Esophagus muscularis mucosa (tissue), 4 donors: ENCODE measurements at places on chromosomes 13 and 19. TPM values are rescaled to one million over a fixed set of nuclear protein-coding genes. Genes with fewer than 3 reads are reported as not detected.
A peak's percentile ranks its signal among the peaks of the same experiment; 100 is the strongest.

GRCh38 chr13:44778761-44779484 lies 202.8 kb upstream of the TSC22D1 start:
- H3K27ac ChIP-seq = no peak overlapping the region
- no peaks in the 10 kb centered on the region for H3K36me3 ChIP-seq
- H3K4me3 ChIP-seq = no peak overlapping the region
- DNase-seq = no peak
- H3K27me3 ChIP-seq = no peaks in the 10 kb centered on the region
- no peaks in the 10 kb centered on the region for H3K4me1 ChIP-seq

- H3K27me3 ChIP-seq = no peaks in the 10 kb centered on the region
- H3K27ac ChIP-seq = no peak overlapping the region
- no peak for DNase-seq
- H3K36me3 ChIP-seq = no peaks in the 10 kb centered on the region
- H3K4me1 ChIP-seq = no peaks in the 10 kb centered on the region
- no peak overlapping the region for H3K4me3 ChIP-seq
Measured at GRCh38 chr19:35353635-35354034, 4.6 kb upstream of the FFAR3 start.

TEX29 gene
- 0.99 TPM for total RNA-seq

OR4F17 gene
- not detected for total RNA-seq

- peaks cover 43% of the 10 kb centered on the region for H3K36me3 ChIP-seq
- H3K27me3 ChIP-seq = no peaks in the 10 kb centered on the region
- no peak for DNase-seq
- H3K4me1 ChIP-seq = peaks cover 29% of the 10 kb centered on the region
- peak overlapping the region; percentile 78 for H3K27ac ChIP-seq
- H3K4me3 ChIP-seq = peak overlapping the region; percentile 93
Measured at GRCh38 chr19:1094655-1094977, 559 bp downstream of the POLR2E start.

DNA sequence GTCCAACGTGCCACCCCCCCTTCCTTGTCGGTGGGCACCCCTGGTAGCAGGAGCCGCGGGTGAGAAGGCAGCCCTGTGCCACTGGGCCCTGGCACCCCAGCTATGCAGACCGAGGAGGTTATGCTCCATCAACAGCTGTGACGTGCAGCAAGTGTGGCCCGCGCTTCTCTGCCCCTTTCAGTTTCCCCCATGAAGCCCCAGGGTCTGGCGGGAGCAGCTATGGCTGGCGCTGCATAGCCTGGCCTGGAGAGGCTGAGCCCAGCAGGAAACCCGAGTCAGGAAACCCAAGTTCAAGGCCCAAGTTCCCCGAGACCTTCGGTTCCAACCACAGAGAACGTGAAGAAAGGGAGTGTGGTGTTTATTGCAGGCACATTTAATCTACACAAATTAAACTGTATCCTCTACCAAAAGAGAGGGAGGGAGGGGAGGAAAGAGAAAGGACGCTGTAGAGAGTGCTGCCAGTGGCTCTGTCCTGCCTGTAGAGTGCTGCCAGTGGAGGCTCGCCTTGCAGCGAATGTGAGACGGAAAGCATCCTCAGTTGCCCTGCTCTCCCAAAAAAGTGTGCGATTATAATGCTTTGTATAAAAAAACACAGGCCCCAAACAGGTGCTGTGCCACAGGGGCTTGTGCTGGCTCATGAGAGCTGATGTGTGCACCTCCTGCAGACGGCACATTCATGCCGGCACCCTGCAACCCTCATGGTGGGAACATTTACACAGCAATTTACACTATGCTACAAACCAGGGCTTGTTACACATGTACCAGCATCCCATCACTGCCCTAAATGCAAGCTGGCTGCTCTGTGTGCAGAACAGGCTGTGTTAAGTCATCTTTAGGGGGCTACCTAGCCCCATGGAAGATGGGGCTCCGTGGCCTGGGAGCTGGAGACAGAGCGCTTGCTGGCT lies 16.3 kb downstream of the POP4 start:
- H3K4me1 ChIP-seq = no peaks in the 10 kb centered on the region
- no peak overlapping the region for H3K27ac ChIP-seq
- H3K27me3 ChIP-seq = peaks cover 28% of the 10 kb centered on the region
- H3K4me3 ChIP-seq = no peak overlapping the region
- no peak for DNase-seq

- H3K36me3 ChIP-seq = peaks cover 74% of the 10 kb centered on the region
- H3K27ac ChIP-seq = no peak overlapping the region
- DNase-seq = no peak
- no peak overlapping the region for H3K4me3 ChIP-seq
Measured at GRCh38 chr19:42048992-42049391, 21.0 kb downstream of the GRIK5 start.

DNA sequence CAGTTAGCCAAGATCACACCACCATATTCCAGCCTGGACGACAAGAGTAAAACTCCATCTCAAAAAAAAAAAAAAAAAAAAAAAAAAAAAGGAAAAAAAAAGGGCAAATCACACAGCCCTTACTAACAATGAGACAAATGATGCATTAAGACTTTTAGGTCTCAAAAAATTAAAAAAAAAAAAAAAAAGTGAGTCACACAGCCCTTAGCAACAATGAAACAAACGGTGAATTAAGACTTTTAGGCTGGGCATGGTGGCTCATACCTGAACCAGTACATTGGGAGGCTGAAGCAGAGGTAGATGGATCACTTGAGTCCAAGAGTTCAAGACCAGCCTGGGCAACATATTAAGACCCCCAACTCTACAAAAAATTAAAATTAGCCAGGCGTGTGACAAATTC lies 32.4 kb upstream of the EIF3G start:
- H3K4me3 ChIP-seq = no peak overlapping the region
- H3K27ac ChIP-seq = no peak overlapping the region
- H3K4me1 ChIP-seq = no peaks in the 10 kb centered on the region

GRCh38 chr13:99296398-99296797 lies 10.8 kb downstream of the GPR183 start:
- H3K27me3 ChIP-seq = no peaks in the 10 kb centered on the region
- H3K27ac ChIP-seq = no peak overlapping the region
- DNase-seq = no peak
- no peak overlapping the region for H3K4me3 ChIP-seq
- H3K4me1 ChIP-seq = peaks cover 63% of the 10 kb centered on the region

DNA sequence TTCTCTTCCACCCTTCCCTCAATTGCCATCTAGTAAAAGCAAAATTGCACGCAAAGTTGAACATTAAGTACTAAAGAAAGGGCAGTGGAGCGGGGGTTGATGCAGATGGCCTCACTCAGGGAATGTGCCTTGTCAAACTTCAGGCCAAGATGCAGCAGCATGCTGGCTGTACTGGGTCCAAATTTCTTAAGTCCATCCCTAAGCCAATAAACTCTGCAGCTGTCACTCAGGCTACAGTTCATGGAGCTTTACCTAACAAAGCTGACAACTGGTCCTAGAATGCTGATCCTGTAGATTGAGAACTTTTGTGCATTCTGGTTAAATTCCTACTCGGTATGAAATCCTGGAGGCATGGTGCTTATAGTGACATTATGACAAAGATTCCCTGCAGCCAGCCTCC lies 88.4 kb downstream of the FOXO1 start:
- H3K36me3 ChIP-seq = no peaks in the 10 kb centered on the region
- H3K4me3 ChIP-seq = no peak overlapping the region
- H3K27me3 ChIP-seq = no peaks in the 10 kb centered on the region
- DNase-seq = peak; percentile 64
- H3K27ac ChIP-seq = no peak overlapping the region

GRCh38 chr13:24624801-24625231 lies 55.4 kb upstream of the ATP12A start:
- no peak for DNase-seq
- H3K4me1 ChIP-seq = no peaks in the 10 kb centered on the region
- H3K27me3 ChIP-seq = no peaks in the 10 kb centered on the region
- H3K4me3 ChIP-seq = no peak overlapping the region

DNA sequence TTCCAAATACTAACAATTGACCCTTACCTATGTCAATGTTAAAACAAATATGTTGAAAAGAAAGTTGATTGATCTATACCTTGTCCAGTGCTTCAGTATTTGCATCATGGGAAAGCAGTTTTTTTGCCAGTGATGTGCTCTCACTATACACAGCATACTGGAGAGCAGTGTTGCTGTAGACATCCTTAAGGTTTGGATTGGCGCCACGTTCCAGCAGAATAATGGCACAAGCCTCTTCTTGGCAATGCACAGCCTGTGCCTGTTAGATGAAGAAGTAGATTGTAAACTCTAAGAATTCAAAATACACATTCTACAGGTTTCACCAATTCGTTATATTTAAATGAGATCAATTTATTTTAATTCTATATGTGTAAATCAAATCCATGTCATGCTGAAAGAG lies 43.9 kb upstream of the C1QTNF9B start:
- H3K36me3 ChIP-seq = no peaks in the 10 kb centered on the region
- H3K27ac ChIP-seq = no peak overlapping the region
- no peak for DNase-seq
- no peak overlapping the region for H3K4me3 ChIP-seq
- H3K4me1 ChIP-seq = no peaks in the 10 kb centered on the region

VSTM1 gene
- not detected for total RNA-seq

DNA sequence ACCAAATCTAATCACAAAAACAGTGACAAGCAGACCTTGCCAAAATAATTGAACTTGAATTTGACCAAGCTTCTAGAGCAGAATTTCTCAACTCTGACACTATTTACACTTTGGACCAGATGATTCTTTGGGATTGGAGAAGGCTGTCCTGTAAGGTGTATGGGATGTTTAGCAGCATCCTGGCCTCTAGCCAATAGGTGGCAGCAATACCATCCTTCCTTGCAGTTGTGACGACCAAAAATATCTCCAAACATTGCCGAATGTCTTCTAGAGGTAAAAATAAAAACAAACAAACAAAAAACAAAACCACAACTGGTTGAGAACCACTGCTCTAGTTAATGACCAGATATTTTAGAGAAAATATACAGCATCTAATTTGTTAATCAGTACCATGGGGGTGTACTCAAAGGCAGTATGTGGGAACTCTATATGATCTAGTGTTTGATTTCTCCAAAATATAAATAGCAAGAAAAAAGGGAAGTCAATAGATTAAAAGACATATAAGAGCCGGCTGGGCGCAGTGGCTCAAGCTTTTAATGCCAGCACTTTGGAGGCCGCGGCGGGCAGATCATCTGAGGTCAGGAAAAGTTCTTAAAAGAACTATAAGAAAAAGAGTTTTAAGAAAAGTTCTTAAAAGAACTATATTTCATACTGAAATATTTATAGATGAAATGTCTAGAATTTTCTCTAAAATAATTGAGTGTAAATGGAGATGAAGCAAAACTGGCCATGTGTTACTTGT lies 60.9 kb upstream of the ZNF527 start:
- no peaks in the 10 kb centered on the region for H3K36me3 ChIP-seq
- peaks cover 13% of the 10 kb centered on the region for H3K4me1 ChIP-seq
- no peak overlapping the region for H3K4me3 ChIP-seq
- no peaks in the 10 kb centered on the region for H3K27me3 ChIP-seq
- no peak overlapping the region for H3K27ac ChIP-seq

GRCh38 chr19:36837176-36837905 lies 846 bp downstream of the ZNF790 start:
- peaks cover 32% of the 10 kb centered on the region for H3K36me3 ChIP-seq
- H3K4me1 ChIP-seq = peaks cover 20% of the 10 kb centered on the region
- H3K27me3 ChIP-seq = no peaks in the 10 kb centered on the region
- peak overlapping the region; percentile 85 for H3K4me3 ChIP-seq

- peaks cover 12% of the 10 kb centered on the region for H3K4me1 ChIP-seq
- H3K27me3 ChIP-seq = no peaks in the 10 kb centered on the region
- H3K27ac ChIP-seq = no peak overlapping the region
Measured at GRCh38 chr13:67048084-67048820, 181.9 kb downstream of the PCDH9 start.

MEDAG gene
- 23.6 TPM for total RNA-seq

DNA sequence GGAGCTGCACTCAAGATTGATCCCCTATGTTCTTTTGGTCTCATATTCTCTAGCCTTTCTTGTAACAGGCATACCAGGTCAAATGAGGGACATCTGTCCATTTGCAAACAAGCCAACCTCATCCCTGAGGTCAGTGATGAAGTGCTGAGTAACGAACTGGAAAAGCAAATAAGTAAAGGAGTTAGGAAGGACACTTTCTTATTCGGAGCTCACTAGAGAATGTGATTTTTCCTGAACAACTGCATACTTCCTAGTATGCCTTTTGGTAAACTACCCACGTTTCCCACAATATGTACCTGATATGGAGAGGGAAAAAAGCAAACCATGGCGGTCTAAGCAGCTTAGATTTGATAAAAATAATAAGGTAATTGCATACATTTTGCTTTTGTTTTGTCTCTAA lies 91.0 kb upstream of the MYCBP2 start:
- H3K4me1 ChIP-seq = no peaks in the 10 kb centered on the region
- H3K36me3 ChIP-seq = no peaks in the 10 kb centered on the region
- H3K27ac ChIP-seq = no peak overlapping the region
- no peaks in the 10 kb centered on the region for H3K27me3 ChIP-seq

MBD3L2 gene
- total RNA-seq = not detected

OR10H3 gene
- total RNA-seq = not detected

DNA sequence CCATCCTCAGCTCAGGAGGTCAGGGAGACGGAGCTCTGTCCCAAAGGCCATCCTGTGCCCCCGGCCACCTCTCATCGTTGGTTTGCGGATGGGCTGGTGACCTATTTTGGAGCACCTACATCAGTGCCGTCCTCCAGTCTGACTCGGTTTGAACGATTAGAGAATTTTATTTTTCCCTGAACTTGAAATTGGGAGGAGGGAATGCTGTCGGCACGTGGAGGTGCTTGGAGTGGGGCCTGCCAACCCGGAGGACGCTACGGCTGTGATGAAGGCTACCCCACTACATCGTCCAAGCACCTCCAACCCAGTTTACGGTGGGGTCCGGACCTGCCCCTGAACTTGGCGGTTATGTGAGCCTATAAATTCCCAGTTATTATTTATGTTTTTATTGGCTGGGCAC lies 3.0 kb upstream of the ZNF554 start:
- no peak for DNase-seq
- no peaks in the 10 kb centered on the region for H3K27me3 ChIP-seq
- H3K27ac ChIP-seq = no peak overlapping the region
- no peaks in the 10 kb centered on the region for H3K36me3 ChIP-seq
- no peak overlapping the region for H3K4me3 ChIP-seq

GRCh38 chr13:64078025-64078424 lies 2662.4 kb upstream of the PCDH20 start:
- no peak overlapping the region for H3K4me3 ChIP-seq
- DNase-seq = no peak
- no peaks in the 10 kb centered on the region for H3K36me3 ChIP-seq
- no peaks in the 10 kb centered on the region for H3K27me3 ChIP-seq
- H3K4me1 ChIP-seq = no peaks in the 10 kb centered on the region
- no peak overlapping the region for H3K27ac ChIP-seq
